Common myeloid progenitor, CD34-positive (primary cell): ENCODE measurements at places on chromosomes 16 and 17.

DNA sequence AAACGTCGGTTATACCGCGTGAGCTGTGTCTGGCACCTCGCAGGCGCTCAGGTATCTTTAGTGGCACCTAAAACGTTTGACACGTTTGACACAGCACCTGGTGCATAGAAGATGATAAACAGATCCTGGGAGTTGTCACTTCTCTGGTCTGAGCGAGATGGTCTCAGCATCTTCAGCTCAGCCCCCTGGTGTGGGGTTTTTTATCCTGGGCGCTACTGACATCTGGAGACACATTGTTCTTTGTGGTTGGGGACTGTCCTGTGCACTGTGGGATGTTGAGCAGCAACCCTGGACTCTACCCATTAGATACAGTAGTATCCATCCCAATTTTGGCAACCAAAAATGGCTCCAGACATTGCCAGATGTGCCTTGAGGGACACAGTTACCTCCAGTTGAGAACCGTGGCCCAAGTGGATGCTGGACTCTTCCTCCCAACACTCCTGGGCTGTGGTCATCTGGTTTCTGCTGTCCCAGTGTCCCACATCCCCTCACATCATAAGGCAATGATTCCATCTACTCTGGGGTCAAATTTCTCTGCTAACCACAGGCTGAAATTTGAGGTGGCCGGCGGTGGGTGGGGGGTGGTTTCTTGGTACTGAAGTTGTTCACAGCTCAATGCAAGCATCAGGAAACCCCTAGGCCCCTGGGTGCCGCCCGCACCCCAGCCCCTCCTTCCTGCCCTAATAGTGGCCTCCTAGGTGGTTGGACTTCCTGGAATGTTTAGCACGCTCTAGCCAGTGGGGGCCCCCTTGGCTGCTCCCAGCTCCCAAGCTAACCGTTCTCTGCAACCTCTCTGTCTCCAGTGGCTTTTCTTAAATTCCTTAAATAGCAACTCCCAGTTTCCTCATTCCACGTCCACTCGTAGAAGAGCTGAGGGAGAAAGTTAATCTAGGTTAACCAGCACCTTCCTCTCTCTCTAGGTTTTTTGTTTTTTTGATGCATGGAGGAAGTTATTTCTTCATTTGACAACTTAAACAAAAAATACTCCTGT lies 124.8 kb downstream of the ABCC1 start:
- peak; percentile 91 for DNase-seq

DNA sequence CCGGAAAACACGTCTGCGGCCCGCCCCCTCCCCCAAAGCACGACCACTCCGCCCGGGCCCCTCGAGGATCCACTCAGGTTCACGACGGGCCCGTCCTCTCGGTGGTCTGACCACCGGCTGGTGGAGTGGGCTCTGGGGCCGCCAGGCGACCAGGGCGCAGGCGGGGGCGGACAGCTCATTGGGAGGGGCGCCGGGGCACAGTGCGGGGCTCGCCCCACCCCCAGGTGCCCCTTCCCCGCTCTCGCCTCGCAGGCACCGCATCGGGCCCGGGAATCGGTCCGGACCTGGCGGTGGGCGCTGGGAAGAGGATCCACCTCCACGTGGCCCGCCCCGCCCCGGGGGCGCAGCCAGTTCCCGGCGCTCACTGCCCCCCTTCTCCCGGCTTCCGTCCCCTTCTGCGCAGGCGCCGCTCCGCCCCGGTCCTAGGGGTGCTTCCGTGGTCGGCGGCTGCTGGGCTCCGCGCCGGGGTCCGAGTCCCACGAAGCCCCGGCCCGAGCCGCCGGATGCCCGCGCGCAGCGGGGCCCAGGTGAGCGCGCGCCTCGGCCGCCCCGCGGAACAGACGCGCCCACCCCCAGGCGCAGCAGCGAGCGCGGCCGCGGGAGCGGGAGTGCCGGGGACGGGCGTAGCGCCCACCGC lies at the start of gene MPG:
TSS of gene MPG (plus strand) at position 419 of the 637 bp plus-strand sequence. CDS start at position 504, 85 bp downstream.
- peak; percentile 48 for DNase-seq

DNA sequence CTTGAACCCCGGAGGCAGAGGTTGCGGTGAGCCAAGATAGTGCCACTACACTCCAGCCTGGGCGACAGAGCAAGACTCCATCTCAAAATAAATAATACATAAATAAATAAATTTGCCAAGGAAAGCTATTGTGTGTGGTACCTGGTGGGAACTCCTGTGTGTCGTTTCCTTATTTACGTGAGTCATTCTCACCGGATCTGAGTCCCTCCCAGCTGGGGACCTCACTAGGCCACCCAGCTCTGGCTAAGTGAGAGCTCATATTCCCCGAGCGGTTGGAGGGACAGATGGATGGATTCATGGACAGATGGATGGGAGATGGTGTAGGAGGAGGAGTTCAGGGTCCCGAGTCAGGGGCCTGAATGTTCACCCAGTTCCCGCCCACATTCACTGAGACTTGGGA lies 22.9 kb upstream of the C1QL1 start:
- DNase-seq, result no peak

DNA sequence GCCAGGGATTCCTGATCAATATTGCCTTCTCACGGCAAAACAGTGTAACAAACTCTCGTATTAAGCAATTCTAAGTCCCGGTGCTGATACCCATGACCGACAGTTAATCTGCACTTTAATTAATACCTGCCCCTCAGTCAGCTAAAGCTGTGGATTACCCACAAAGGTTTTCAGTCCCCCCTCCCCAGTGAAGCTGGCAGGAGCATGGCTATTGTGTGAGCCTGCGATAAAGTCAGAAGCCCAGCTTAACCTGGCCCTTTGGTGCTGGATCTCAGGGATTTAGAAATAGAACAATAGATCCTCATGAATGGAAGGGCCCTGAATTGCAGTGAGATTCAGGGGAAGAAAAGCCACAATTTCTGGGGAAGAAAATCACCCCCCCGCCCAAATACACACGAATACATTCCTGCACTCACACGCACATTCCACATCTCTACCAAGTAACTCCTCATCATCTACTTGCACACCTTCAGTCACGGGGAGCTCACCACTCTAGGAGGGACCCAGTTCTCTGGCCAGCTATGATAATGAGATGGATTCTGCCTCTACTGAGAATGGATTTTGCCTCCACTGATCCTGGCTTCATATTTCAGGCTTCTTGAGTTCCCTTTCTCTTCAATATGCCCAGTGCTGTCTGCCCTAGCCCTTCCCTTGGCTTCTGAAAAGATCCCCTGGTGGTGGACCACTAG lies 102.6 kb downstream of the WSCD1 start:
- DNase-seq, result no peak

DNA sequence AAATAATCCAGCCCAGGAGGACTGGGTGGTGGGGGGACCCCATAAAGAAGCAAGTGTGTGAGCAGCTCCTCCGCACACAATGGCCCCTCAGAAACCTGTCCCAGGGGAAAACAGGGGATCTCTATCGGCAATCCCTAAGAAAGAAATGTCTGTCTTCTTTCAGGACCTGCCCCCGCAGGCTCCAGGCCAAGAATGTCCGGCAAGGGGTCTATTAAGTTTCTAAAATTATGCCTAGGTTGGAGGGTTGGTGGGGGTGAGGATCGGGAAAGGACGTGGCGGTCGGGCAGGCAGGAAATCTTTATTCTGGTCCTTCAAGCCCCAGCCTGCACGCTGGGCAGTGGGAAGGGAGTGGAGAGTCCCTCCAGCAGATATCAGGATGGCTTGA lies 23.4 kb upstream of the LITAF start:
- no peak for DNase-seq

DNA sequence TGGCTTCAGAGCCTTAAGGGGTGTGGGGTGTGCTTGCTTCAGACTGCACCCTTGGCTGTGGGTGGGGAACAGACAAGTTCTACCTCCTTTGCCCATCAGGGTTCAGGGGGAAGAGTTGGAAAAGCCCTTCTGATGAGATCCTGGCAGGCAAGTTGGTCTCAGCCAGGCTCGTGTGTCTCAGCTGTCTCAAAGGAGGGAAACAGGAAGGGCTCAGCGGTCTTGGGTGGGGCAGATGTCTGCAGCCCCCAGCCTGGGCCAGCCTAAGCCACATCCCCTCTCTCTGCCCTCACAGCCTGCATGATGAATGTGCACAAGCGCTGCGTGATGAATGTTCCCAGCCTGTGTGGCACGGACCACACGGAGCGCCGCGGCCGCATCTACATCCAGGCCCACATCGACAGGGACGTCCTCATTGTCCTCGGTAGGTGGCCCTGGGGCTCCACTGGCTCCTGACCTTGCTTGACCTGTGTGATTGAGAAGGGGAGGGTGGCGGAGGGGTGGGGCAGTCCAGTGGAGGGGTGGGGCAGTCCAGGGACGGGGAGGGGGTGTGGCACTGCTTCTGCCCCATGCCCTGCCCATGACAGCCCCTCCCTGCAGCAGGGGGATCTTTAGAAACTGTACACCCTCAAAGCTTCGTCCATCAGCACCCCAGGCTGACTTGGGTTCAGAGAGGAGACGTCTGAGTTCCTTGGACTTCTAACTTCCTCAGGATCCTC lies 199.5 kb downstream of the PRKCB start:
- DNase-seq, result peak; percentile 74

GRCh38 chr16:78237841-78238240 lies 138.4 kb downstream of the WWOX start:
- DNase-seq, result no peak

DNA sequence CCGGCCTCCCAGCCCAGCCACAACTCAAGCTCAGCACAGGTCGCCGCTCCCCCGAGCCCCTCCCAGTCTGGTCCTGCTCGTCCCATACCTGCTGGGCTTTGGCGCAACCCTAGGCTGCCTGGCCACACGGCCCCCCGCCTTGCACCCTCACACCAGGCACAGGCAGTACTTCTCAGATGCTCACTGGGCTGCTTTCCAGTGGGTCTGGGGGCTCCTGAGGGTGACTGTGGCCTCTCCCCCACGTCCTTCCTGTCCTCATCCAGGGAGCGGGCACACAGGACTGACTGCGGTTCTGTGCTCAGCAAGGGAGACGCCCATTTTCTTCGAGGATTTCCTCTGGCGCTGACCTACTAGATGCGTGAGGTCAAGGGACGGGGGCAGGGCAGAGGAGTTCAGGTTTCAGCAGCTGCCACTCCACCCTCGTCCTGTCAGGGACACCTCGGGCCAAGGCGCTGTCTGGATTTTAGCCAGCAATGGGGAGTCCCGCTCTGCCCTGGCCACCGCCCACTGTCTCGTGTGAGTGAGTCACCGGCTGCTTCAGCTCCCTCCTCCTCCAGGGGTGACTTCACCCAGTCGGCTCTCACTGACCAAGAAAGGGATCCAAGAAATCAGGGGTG lies 115.8 kb downstream of the NPIPB11 start:
- peak; percentile 94 for DNase-seq

DNA sequence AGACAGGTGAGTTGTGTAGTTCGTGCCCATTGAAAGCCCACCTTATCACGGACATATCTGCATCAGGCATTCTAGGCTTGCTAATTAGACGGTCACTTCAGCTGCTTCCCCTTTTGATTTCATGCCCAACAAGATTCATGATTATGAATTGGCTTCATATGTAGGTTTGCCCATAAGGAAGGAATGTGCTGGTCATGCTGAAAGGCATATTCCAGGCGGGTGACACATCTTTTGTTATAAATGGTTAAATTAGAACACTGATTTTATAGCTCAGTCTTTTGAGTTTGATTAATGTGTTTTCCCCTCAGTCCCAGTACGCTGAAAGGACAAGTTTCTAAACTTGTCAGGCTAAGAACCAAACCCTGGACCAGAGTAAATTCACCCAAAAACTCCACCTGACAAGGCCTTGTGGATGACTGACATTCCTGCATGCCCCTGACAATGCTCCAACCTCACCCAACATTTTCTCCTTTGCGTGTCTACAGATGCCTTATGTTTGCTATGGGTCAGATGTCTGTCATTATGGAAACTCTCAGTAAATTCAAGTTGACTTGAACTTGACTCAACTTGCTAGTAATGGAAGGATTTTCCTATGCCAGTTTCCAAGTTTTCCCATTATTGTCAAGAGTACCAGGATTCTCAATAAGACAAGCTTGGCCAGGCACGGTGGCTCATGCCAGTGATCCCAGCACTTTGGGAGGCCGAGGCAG lies 421.9 kb downstream of the PMP22 start:
- no peak for DNase-seq

- DNase-seq, result no peak
Measured at GRCh38 chr17:79749156-79749815, 18.5 kb downstream of the ENPP7 start.

GRCh38 chr16:55892821-55893220 lies 17.6 kb upstream of the CES5A start:
- DNase-seq, result no peak

DNA sequence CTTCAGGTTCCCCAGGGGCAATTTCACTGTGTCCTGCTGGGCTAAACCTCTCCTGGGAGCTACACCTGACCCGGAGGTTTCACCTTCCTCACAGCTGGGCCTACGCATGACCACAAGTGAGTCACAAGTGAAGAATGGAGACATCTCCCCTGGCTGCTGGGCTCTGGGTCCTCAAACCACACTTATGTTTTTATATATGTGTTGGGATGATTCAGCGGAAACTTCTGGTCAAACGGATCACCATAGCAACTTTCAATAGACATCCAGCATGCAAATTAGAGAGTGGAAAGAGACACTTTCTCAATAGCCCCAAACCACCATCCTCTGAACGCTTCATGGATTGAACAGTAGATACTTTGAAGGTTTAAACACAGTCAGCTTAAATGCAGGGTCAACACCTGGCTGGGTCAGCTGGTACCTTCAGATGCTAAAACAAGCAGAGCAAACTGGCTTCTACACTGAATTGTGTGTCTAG lies 28.0 kb upstream of the MAF start:
- DNase-seq, result peak; percentile 83

DNA sequence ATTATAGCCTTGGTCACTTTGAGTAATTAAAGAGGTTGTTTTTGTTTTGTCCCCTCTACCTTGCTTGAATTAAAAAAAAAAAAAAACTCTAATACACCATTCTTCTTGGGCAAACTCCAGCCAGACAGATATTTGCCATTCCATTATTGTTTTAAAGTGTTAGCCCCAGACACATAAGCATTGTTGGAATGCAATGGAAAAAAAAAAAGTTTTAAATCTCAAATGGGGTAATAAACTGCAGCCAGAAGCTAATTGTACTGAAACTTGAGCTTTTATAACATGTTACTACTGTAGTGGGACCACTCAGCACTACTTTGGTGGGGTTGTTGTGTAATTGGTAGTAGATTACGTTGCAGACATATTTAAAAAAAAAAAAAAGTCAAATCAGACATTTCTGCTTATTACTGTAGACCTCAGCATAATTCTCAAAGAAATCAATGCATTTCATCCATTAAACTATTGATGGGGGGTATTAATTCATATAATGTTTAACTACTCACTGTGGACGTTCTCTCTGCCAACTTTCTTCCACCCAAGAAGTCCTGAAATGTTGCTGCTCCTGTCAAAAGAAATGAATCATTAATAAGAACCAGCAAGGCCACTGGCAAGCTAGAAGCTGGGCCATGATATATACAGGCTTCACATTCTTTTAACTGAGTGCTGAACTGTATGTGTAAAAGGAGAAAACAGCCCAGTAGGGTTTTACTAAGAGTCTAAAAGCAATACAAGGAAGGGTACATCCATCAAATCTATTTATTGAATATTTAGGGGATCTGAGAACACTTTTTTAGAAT lies 626.6 kb upstream of the SOX9 start:
- DNase-seq, result no peak

DNA sequence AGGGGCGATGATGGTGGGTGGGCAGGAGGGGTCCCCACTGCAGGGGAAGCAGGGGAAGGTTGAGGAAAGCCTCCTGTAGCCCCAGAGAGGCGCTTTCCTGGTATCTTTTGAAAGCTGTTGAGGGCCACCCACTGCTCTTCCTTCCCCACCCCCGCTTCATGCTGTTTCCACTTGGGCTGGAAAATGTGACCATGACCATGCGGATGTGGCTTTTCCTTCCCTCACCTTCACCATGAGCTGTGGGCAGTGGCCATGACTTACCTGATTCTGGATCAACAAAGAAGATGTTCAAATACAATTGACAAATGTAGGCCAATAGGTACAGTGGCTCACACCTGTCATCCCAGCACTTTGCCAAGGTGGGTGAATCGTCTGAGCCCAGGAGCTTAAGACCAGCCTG lies 13.8 kb downstream of the MVP start:
- no peak for DNase-seq

GRCh38 chr17:6755731-6756184 lies at the start of gene XAF1:
XAF1 (plus strand) TSS chr17:6756046; CDS start chr17:6756079, 33 bp downstream.
- DNase-seq, result peak; percentile 78
